ENCODE measurements at places on chromosomes 2 and 18.

- DNase-seq, result no peak
Measured at GRCh38 chr18:48217258-48218250, 191.6 kb downstream of the ZBTB7C start.

- DNase-seq, result no peak
Measured at GRCh38 chr2:113225263-113226259, 51.8 kb downstream of the PSD4 start.

GRCh38 chr2:3443506-3444084 is 64.1 kb downstream of the TRAPPC12 start:
- DNase-seq, result no peak

GRCh38 chr18:6842081-6842480 is 112.6 kb downstream of the ARHGAP28 start:
- no peak for DNase-seq

DNA sequence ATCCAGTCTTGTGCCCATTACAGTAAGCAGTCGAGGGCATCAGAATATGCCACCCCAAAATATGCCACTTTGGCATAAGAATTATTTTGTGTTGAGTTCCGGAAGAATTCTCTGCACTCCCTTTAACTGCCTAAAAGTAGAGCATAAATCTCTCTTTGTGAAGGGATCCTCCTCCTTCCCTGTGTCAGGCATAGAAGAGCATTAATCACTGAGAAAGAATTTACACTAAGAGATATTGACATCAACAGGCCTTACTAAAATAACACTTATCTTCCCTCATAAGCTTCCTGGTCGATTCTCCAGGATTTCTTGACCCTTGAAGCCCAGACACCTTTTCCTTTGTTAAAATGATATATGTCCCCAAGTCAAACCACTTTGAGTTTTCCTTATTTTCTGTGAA is 27.6 kb upstream of the KYNU start:
- DNase-seq, result no peak

GRCh38 chr2:201754717-201755415 is 25.9 kb downstream of the ALS2 start:
- DNase-seq, result no peak

- peak; percentile 30 for DNase-seq
Measured at GRCh38 chr2:200812122-200813022, 662 bp downstream of the BZW1 start.

GRCh38 chr2:73970850-73971471 is 13.7 kb upstream of the TET3 start:
- DNase-seq, result no peak

DNA sequence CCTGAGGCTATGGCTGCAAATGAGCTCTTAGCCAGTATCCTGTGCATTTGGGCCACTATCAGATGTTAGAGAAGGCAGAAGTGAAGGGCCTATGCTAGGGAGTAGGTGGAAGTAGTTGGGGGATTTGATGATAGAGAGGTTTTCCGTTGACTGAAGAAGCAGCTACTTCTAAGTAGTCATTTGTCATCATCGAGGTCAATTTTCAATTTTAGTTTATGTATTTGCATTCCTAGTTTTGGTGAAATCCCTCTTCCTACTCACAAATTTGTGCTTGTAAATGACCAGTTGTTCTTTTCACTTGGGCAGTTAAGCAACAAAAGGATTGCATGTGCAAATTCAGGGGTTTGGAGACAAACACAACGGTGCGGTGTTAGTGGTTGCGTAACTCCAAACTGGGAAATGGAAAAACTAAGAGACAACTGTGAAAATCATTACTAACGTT is 48.5 kb upstream of the PELI1 start:
- DNase-seq, result no peak

DNA sequence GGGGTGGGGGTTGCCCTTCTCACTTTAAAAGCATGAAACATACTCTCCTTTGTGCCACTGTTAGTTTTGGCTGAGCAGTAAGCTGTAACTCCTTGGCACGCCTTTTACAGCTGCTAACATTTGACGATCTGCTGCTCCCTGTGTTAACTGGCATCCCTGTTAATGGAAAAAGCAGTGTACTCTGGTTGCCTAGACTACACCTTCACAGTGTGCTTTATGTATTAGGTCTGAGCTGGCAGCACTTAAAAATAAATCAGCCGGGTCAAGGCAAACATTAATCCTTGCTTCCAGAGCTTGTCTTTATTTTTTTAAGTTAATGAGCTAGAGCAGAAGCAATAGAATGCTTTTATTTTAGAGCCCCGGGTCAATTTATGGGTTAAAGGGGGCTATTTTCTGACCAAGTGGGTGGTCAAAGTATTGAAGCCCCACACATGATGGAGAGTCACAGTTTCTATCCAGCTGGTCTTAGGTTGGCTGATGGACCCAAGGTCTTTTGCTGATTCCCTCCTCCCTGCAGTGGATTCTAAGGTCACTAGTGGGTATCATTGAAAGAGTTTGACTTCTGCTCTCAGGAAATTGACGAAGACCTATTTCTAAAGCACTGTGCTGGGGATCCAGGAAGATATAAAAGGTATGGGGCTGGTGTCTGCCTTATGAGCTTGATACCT is 54.5 kb downstream of the CFAP221 start:
- DNase-seq, result no peak

DNA sequence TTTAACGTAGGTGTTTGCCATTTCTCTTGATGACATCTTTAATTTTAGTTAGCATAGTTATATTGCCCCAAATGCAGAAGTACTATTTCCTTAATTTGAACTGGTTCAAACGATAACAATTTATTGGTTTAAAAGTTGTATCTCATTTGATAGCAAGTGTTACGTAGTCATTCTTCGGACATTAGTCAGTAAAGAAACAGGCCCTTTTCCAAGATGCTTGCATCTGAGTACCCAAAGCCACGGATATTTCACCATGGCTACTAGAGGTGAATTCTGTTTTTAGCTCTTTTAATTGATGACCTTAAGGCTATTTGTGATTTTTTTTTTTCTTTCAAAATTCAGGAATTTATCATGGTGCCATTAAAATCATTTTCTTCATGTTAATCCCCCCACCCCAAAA is 32.1 kb downstream of the GLS start:
- DNase-seq, result no peak

DNA sequence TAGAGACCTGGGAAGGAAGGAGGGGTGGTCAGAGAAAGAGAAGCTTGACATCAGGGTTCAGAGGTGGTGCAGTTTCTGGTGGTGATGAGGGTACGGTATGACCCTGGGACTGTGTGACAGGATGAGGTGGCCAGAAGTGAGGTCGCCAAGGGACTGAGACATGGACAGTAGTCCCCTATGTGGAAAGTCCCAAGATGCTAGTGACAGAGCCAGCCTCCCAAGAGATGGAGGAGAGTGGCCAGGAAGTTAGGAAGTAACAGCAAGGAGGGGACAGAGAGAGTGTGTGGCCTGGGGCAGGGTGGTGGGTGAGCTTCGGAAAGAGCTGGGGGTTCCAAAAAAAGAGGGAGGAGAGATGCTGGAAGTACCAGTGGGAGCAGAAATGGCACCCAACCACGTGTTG is 66.0 kb downstream of the SMAD7 start:
- no peak for DNase-seq

DNA sequence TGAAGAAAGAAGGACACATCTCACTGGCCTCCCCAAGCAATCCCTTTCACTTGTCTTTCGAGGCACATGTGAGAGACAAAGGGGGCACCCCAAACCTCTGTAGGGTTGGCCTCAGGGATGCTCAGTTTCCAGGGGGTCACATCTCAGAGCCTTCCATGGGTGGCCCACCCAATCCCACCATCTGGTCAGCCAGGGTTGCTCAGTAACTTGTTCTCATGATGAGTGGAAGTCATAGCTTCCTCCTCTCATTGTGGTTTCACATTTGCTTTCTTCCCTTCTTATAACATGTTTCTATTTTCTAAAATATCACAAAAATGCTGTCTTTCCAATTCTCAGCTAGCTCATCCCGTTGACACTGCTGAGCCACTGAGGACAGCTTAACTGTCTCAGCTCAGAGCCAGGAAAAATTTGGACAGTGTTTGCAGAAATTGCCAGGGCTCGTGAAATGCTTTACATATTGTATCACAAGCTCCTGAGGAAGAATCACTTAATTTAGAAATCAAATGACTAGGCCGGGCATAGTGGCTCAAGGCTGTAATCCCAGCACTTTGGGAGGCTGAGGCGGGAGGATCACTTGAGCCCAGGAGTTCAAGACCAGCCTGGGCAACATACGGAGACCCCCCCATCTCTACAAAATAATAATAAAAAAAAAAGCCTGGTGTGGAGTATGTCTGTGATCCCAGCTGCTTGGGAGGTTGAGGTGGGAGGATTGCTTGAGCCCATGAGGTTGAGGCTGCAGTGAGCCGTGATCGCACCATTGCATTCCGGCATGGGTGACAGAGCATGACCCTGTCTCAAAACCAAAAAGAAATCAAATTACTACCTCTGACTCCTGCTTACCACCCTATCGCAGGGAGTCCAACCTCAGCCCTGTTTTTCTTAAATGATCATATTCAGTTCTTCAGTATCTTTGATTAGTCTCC is 129.3 kb downstream of the PRKCE start:
- no peak for DNase-seq

GRCh38 chr18:68623342-68623741 is 91.6 kb downstream of the TMX3 start:
- DNase-seq, result no peak

DNA sequence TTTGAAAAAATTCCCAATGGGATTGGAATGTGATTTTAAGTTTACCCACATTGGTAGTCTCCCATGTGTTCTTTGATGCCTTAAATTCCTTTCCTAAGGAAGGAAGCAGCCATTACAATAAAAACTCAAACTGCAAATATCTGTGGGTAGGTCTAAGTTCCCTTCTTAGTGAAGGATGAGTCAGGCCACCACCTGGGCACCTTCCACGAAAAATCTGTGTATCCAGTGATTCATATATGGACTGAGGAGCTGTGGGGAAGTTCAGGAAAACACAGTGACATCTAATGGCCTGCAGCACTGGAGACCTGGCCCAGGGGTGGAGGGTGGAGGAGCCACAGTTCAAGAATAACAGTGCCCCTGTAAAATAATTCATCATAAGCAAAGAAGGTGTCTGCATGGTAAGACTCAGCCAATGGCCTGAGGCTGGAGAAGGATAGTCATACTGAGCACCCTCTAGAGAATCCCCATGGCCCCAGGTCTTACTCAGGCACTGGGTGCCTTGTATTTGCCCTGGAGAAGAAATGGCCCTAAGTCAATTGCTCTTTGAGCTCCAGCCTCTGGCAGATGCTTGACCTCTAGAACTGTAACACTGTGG is 248.6 kb downstream of the SP3 start:
- no peak for DNase-seq

DNA sequence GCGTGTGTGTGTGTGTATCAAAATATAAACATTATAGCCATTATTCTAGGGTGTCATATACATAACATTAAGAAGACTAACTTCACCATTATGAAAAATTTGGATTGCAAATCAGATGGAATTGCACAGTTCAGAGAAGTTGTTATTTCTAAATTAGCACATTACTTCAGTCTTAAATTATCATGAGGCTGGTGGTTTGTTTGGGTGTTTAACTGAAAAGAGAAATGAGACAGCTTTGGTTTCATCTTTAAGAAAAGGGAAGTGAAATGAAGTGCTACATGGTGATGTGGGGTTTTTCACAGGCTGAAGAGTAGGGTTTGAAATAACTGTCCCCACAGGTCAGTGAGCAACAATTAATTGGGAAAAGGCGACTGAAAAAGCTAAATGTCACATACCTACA is 161.2 kb upstream of the XIRP2 start:
- no peak for DNase-seq

GRCh38 chr2:238228700-238229099 is 11.1 kb downstream of the HES6 start:
- DNase-seq, result no peak

- no peak for DNase-seq
Measured at GRCh38 chr2:24866946-24867345, 53.1 kb downstream of the ADCY3 start.

DNA sequence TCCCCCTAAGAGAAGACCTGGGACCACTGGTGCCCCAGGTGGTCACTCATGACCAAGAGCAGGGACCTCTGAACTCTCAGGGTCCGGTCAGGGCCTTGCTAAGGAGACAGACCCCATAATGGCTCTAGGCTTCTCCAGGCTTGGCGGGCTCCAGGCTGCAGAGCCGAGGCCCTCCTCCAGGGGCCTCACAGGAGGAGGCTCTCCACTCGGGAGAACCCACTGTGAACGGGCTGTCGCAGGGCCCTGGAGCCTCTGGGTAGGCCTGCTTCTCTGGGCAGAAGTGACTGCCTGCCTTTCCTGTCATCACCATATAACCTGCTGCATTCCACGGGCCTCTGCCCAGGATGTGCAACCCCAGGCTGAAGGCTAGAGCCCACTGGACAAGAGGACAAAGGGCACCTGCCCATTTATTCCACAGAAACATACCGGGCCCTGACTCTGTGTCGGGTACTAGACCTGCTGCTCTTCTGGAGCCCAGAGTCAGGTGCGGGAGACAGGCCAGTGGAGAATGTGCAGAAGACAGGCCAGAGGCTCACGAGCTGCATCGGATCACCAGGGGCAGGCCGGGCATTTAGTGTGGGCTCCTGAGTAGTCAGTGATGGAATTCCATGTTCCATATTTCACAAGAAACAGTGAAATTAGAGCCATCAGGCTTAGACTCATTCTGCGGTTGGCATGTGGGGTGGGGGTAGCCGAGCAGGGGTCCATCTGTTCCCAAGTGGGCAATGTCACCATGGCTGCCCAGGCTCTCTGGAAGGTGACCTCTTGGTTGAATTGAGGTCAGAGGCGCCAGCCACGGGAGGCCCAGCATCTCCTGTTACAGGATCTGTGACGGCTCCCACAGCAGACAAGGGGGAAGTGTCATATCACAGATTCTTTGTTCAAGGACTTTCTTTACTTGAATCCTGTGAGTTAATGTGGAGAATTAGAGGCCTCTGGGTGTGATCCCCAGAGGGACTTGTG is 220.8 kb downstream of the SH3RF3 start:
- DNase-seq, result no peak

GRCh38 chr18:37721544-37722522 is 156.2 kb upstream of the CELF4 start:
- DNase-seq, result no peak

DNA sequence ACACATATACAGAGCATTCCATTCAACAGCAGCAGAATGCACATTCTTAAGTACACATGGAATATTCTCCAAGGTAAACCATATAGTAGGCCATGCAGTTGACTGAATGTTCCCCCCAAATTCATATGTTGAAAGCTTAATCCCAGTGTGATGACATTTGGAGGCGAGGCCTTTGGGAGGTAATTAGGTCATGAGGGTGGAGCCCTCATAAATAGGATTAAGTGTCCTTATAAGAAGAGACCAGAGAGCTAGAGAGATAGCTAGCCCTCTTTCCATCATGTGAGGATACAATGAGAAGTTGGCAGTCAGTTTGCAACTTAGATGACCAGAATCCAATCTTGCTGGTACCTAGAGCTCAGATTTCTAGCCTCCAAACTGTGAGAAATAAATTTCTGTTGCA is 27.6 kb downstream of the TMEM185B start:
- DNase-seq, result no peak

GRCh38 chr2:109017017-109017416 is 28.0 kb upstream of the EDAR start:
- no peak for DNase-seq

DNA sequence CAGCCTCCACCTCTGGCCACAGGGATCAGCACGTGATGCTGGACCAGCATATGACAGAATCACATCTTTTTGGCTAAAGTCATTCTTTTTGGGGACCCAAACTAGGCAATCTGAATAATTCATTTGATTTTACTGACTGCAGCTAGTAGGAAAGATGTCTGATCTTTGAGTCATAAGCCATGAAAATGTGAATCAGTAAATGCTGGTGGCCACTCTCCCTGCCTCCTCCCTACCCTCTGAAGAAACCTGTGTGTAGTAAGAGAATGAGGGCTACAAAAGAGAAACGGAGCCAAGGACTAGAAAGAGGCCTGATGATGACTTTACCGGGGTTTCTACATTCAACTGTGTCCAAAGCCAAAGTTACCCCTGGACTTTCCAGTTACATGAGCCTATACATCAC is 10.1 kb upstream of the LRPPRC start:
- no peak for DNase-seq

GRCh38 chr2:55970500-55970899 is 46.9 kb upstream of the EFEMP1 start:
- no peak for DNase-seq

Data from stimulated activated CD8-positive, alpha-beta memory T cell treated with anti-CD3 and anti-CD28 coated beads, Interleukin-7, amount 100 ng/mL, for 1 hour (primary cell).